ENCODE measurements at places on chromosomes 13 and 19. TPM values are rescaled to one million over a fixed set of nuclear protein-coding genes. Genes with fewer than 3 reads are reported as not detected.

Gene ICAM5
- 0.93 TPM for total RNA-seq

Gene ADM5
- total RNA-seq, result 5.7 TPM

Gene ANGPTL8
- total RNA-seq, result not detected

Gene GRIK5
- total RNA-seq, result 0.53 TPM
